ENCODE measurements at places on chromosomes 2 and 18.

- no peak for DNase-seq
Measured at GRCh38 chr2:75894170-75894569, 183.5 kb upstream of the GCFC2 start.

DNA sequence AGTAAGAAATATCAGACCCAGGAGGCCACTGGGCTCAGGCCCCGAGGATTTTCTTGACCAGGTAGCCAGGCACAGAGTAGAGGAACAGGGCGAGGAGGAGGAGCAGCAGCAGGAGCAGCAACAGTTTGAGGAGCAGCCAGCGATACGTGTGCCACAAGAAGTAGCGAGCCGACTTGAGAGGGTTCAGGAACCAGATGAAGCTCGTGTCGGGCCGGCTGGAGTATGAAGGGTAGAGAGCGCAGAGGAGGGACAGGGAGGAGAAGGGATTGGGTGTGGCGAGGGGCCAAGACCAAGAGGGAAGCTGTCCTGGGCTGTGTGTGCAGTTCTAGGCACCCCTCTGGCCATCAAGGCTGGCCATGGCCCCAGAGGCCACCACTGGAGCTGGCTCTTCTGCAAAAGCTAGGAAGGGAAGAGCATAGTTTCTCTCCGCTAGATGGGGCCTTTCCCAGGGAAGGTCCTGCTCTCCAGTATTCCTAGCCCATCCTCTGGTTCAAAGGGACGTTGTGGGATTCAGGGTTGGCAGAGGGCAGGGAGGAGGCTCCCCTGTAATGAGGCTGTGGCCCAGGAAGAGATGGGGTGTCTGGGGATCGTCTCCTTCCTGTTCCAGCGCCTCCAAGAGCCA is 17.8 kb downstream of the OTOF start:
- DNase-seq: no peak

DNA sequence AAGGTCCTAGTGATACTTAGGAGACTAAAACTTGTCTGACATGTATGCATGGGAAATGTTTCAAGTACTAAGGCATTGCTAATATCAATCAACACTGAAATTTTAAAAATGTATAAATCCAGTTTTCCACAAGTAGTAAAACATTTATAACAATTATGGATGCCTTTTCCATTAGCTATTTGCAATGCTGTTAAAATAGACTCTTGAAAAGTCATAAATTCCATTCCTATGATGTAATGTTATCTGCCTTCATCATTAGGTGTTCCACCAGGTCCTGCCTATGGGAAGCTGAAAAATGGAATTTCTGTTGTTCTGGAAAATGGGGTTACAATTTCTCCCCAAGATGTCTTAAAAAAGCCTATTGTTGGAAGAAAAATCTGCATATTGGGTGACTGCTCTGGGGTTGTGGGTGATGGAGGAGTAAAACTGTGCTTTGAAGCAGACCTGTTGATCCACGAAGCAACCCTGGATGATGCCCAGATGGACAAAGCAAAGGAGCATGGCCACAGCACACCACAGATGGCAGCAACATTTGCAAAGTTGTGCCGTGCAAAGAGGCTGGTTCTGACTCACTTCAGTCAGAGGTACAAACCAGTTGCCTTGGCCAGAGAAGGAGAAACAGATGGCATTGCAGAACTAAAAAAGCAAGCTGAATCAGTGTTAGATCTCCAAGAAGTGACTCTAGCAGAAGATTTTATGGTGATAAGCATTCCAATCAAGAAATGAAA is 18.7 kb downstream of the ELAC1 start:
- no peak for DNase-seq

DNA sequence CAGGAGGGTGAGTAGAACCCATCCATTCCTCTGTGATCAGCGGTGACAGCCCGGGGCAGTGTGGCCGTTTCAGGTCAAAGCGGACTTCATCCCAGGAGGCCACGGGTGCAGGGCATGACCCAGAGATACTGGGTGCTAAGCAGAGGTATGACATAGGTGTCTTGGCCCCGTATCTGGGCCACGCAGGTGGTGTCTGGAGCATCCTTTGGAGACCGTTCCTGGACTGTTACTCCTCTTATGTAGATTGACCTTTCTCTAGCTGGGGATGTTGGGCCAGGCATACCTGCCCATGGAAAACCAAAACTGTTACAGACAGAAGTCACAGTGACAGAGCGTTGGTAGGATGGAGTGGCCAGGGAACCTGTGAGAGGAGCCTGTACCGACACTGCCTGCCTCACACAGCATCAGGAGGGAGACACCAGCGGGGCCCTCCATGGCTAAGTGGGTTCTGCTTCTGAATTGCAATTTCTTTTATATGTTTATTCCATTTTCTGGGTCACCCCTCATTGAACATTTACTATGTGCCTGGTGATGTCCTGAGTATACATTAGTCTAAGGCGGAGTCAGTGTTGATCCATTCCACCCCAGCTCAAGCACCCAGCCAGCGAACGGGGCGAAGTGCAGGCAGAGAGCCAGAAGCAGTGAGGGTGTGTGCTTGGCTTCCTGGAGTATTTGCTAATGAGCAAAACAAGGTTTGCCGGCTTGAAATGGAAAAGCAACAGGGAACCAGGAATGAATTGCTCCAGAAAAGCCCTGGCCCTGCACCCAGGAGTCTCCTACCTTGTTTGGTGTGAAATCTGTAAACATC is 141.7 kb downstream of the SH3RF3 start:
- DNase-seq: no peak

- DNase-seq: no peak
Measured at GRCh38 chr2:70116936-70117552, 29.8 kb downstream of the PCBP1 start.

DNA sequence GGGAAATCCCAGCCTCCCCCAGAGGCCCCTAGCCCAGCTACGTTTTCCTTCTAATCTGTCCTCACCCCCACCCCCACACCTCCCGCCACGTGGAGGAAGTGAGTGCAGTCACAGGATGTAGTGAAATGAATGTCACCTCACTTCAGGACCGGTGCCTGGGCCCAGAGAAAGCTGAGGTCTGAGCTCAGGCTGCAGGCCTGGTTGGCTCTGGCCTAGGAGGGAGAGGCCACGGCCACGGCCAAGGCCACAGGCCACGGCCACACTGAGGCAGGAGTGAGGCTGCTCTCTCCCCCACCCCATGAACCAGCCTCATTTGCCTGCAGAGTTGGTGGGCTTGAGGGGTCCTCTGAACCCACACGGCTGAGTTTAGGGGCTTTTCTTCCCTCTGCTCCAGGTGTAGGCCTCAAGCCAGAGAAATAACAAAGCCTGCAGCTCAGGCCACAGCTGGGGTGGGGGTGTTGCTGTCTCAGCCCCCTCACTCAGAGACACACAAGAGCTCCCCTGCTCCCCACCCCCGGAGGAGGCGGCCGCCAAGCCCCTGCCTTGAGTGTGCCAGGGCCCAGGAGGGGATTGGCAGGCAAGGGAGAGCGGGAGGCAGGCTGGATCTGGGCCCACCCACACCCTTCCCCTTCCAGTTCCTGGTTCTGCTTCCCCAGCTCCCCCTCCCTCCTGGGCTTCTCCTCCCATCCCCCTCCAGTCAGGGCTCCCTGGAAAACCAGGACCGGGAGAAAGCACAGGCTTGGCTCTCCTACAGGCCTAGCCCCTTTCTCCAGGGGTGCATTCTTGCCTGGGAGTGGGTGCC is 27.0 kb downstream of the DNMT3A start:
- peak; percentile 82 for DNase-seq

- DNase-seq: no peak
Measured at GRCh38 chr2:101795033-101795432, 97.5 kb downstream of the MAP4K4 start.

GRCh38 chr2:8447610-8448221 is 234.1 kb upstream of the ID2 start:
- no peak for DNase-seq

DNA sequence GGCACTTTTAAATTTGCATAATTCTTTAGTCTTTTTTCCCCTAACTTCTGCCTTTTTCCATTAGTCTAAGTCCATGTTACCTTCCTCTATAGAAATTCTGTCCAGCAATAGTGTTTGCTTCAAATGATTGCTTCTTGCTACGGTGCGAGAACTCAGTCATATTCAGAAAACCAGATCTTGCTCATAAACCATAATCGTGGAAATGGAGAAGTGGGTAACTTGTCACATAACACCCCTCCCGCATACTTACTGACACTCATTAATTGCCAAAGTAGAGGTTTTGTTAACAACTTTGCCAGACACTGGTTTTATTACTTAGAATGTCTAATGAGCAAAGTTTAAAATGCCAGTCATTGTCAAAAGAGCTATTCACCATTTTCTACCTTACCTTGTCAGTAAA is 94.3 kb upstream of the TWSG1 start:
- no peak for DNase-seq

DNA sequence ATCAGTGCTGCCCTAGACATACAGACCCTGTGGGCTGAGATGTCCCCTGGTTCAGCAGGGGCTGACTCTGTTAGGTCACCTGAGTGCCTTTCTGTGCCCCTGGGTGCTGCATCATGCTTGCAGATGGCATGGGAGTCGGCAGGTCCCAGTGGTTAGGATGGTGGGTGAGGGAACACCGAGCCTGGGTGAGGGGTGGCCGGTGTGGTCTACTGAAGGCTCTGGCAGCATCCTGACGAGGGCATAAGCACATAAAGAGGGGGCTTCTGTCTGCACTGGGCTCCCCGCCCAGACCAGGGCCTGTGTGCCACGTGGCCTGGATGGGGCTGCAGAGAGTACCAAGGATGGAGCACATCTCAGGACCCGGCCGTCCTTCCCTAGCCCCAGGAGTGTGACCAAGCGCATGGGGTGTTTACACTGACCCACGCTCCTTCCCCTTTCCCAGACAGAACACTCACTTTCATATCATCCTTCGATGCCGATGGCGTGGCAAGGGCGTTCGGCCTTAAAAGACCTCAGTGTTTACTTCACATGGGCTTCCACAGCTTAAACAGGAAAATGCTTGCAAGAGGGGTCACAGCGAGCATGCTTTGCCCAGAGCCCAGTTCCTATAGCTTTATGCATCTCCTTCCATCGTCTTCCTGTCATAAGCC is 115.1 kb downstream of the STPG4 start:
- no peak for DNase-seq

DNA sequence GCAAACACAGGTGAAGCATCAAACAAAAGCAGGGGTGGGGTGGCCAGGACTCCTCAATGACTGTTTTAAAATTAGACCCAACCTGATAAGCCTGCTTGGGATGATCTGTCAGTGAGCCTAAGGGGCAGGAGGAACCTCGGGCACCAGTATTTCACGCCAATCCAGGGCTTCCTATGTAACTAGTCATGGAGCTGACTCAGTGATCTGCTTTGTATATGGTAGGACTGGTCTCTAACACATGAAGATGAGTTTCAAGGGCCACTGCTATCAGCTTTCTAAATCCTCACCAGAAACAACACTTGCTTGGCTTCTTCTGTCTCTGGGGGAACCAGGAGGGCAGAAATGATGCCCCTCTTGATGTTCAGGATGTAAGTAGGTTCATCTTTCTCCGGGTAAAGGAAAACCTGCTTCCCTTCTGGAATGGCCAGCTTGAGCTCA is 6.2 kb downstream of the APOB start:
- DNase-seq: no peak

GRCh38 chr2:453132-453531 is 165.2 kb upstream of the ALKAL2 start:
- DNase-seq: no peak

DNA sequence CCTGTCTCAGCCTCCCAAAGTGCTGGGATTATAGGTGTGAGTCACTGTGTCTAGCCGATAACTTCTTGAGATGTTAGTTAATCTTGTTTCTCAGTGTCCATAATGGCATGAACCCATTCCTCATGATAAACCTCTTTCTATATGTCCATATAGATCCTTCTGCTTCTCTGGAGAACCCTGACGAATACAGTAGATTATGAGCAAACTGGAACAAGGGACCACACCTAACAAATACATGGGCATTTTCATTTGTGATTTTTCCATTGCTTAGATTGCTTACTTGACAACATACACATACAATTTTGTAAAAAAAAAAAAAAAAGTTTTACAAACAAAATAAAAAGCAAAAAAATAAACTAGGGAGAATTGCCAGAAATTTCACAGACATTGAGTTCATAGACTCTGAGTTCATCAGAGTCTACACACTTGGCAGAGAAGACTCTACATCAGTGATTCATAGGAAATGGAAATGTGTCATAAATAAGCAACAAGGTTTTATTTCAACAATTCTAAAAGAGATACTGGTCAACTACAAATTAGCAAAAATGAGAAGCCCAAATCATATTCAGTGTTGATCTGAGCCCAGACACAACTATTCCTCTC is 96.7 kb downstream of the GALR1 start:
- no peak for DNase-seq

DNA sequence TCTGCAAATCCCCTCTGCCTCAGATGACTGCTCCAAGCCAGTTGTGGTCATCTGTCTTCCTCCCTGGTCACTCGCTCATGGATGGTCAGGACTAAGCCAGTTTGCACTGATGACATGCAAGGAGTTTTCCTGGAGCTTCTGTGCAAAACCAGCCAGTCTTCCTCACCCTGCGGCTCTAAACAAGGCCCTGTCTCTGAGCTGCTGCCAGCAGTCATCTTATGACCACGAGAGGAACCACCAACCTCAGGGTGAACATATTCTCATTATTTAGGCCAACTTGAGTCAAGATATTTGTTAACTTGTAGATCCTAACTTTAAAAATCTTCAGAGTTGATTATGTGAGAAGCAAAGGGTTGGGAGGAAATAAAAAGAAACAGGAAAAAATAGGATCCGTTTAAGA is 119.9 kb upstream of the CAB39 start:
- no peak for DNase-seq

GRCh38 chr2:63990072-63990471 is 29.2 kb downstream of the VPS54 start:
- no peak for DNase-seq

GRCh38 chr2:71678874-71679273 is 225.5 kb downstream of the DYSF start:
- no peak for DNase-seq

DNA sequence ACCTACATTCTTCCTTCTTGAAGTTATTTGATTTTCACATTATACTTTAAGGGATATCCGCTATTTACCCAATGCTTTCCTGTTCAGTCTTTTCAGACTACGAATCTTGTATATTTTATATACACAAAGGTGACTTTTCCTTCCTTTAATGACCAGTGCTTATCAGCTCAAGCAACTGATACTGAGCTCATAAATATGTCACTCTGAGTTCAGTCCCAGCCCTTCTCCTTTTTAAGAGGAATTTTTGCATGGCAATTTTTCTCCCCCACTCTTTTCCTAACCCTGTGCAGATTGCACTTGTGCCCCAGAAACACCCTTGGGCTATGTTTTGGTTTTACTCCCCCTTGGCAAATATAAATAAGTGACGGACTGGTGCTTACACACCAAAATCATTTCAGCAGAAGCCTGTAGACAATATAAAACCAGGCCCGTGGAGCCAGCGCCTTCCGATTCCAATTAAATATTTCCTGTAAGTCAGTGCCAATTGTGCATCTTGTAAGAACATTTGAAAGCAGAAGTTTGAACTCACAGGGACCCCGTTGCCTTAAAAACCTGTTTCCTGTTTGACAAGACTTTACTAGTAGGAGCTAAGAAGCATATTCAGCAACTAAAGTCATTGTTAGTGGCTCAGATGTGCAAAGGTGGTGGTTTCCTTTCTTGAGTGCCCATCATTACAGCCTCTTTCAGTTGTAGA is 66.3 kb upstream of the GATA6 start:
- no peak for DNase-seq

All from GM18507 (cell line).